ENCODE measurements at places on chromosomes 3 and 15.

- no peak for DNase-seq
These were observed 84.5 kb downstream of the ASB7 start for GRCh38 chr15:100686725-100687473.

- peak; percentile 93 for DNase-seq
These were observed 54.9 kb downstream of the FRMD4B start for GRCh38 chr3:69330891-69331400.

GRCh38 chr15:68281008-68281407, 3.5 kb downstream of the FEM1B start:
- no peak for DNase-seq

DNA sequence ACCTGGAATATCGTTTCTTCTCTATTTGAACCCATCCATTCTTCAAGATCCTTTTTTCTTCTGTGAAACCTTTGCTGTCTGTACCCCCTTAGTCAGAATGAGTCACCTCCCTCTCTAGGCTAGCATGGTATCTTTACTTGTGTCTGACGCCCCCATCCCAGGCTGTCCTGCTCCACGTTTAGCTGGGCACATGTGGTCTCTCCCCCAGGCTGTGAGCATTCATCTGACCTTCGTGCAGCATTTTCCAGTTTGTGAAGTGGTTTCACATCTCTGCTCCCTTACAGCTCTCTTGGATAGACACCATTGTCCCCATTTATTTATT, 14.3 kb upstream of the TLE3 start:
- DNase-seq = no peak

GRCh38 chr15:62601777-62602545, 436.9 kb upstream of the C2CD4B start:
- DNase-seq = no peak

DNA sequence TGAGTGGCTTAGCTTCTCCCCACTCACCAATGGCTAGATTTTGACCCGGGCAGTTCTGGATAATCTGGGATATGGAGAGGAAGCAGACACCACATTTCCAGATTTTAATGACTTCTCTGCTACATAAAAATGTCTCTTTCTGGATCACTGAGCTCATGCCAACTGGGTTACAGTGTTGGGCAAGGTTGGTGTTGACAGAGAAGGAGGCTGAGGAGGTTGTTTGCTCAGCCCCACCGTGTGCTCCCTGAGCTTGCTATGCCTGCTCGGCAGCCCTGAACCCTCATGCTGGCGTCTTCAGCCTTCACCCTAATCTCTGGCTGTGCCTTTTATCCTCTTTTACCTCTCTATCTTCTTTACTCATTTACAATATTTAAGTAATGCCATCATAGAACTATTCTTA, 53.0 kb upstream of the KPNA4 start:
- DNase-seq = no peak

DNA sequence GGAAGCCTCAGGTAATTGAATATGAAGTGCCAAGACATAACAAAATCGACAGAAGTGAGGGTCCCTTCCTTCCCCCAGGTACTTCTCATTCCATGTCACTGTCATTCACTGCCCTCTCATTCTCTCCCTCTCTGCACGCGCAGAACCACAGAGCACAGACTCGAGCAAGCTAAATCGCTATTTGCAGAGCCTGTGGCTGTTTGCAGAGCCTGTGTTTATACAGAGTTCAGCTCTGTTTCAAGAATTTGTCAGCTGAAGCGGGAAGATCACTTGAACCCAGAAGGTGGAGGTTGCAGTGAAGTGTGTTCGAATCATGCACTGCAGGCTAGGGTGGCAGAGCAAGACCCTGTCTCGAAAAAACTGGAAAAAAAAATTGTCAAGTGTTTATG, 2.5 kb downstream of the VILL start:
- no peak for DNase-seq

DNA sequence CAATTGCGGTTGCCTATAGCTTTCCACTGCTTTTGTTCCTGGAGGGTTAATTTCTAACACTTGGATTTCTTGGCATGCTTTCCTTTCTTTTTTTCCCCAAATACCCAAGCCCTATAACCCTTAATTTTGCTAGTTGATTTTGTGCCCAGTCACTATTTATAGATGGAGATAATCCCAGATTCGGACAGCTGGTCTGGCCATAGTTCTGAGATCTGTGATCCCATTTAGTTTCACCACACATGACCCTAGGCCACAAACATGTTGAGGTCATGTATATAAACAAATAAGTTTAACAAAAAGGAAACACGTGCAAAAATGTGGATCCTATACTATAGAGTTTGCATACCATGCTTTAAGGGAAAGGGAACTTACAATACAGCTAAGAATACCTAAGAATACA, 111.4 kb downstream of the ZMAT3 start:
- DNase-seq = no peak

DNA sequence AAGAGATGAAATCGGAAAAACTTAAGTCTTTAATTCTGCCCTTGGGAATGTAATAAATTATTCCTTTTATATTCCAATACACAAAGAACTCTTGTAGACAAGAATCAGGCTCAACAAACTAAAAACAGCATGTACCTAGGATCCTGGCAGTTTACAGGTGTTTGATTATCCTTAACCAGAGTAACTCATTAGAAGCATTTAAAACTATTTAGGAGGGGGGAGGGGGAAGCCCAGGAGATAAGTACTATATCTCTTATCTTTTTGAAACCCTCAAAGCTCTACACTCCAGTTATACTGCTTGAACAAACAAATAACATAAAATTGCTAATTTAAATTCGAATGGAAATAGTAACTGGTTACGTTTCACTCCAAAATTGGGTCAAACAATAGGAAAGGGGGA, 1.9 kb downstream of the CNBP start:
- DNase-seq = no peak

DNA sequence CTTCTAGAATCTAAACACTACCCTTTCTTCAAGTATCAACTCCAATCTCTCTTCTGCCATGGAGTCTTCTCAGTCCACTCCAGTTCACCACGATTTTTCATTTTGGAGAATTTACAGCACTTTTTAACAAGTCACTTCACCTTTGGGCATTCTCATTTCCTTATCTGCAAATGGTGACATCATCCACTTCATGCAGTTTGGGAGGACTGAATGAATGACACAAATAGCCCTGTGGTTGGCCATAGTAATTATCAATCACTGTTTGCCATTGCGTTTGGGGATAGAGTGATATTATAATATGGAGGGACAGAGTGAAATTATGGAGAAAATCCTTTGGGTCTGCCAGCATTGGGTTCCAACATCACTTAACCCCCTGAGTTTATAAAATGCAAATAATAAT, 38.0 kb upstream of the TM4SF1 start:
- no peak for DNase-seq

- no peak for DNase-seq
These were observed 224.8 kb downstream of the FAM43A start for GRCh38 chr3:194910414-194910984.

DNA sequence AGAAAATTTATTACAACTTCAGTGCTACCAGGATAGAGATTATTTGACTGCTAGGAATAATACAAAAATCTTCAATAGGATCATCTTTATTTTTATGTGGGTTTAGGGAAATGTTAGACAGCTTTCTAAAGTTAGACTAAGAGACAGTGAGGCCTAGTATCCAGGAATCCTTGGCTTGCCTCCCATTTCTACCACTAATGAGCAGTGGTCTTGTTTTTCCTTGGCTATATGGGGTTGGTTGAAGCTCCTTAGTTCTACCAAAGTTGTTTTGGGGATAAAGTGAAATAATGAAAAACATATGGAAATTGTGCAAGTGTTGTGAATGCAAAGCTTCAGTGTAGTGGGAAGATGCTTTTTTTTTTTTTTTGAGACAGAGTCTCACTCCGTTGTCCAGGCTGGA, 16.8 kb downstream of the AP4E1 start:
- no peak for DNase-seq

GRCh38 chr15:88805031-88805780, 2.0 kb downstream of the ACAN start:
- no peak for DNase-seq

GRCh38 chr15:58403581-58403980, 28.2 kb upstream of the LIPC start:
- DNase-seq = no peak

GRCh38 chr15:101267320-101268104, 9.8 kb downstream of the SELENOS start:
- no peak for DNase-seq

- no peak for DNase-seq
These were observed 123.5 kb downstream of the DLG1 start for GRCh38 chr3:197174927-197175326.

DNA sequence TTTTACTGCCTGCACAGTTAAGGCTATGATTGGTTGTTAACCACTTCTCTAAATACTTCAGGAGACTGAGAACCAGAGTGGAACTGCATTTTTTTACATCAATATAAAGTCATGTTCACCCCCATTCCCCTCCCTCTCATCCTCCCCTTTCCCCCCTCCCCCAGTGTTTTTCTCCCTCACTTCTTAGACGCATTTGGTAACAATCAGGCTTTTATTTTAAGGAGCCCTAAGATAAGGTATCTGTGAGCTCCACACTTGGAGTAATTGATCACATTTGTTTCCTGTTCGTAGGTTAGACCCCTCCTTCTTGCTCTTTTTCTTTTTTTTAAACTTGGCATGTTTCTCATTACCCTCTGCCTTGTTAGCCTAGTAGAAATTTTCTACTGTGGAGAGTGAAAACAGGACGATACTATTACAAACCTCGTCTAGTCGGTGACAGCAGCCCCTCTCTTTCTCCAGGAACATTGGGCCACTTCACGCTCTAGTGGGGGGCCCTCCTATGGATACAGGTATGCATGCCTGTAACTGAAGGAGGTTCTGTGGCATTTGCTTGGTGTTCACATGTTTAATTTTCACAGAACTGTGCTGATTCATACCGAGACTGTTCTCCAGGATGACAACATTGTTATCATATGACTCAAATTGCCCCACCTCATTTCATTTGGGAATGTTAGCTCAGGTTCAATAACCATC, 314.4 kb downstream of the MECOM start:
- DNase-seq = peak; percentile 19

DNA sequence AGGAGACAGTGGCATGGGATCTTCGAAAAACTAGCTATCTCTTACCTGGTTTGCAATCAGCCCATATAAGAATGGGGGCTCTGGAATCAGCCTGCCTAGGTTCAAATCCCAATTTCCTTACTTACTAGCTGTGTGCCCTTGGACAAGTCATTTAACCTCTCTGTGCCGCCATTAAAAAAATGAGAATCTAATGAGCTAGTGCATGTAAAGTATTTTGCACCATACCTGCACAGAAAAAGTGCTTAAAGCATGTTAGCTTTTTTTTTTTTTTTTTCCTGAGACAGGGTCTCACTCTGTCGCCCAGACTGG, 181.8 kb downstream of the SHQ1 start:
- DNase-seq = no peak

DNA sequence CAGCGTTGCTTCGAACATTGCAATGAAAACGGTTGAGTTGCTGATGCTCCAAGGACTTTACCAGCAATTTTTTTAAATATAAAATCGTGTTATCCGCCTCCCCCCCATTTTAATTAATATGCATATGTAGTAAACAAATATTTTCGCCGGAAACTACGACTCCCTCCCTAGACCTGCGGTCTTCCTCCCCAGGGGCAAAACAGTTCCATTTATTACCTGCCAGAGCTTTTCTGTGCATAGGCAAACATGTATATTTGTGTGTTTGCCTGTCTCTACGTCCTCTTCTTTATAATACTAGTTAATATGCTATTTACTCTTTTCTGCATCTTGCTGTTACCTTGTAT, 593 bp upstream of the RSL24D1 start:
- no peak for DNase-seq

Data from suppressor macrophage treated with lipopolysaccharide for 1 hour (primary cell).